ENCODE measurements at places on chromosomes 3 and 15.

- no peak for DNase-seq
Measured at GRCh38 chr15:26628879-26629529, 143.9 kb downstream of the GABRB3 start.

DNA sequence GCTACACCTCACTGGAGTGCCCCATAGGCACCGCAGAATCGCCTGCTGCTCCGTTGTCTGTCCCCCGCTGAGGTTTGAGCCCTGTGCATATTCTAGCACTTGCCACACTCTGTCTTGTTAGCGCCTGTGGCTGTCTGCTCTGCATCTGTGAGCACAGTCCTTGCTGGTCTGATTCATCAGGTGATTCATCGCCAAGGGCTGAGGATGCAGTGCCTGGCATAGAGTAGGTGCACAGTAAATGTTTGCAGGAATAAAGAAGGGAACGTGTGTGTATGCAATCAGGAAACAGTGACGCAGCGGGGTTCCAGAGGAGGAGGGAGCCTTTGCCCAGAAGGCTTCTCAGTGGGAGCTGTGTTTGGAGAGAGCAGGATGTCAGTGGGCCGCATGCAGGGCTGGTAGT is 124.0 kb upstream of the PLXNA1 start:
- DNase-seq = no peak

GRCh38 chr3:165283328-165283727 is 87.1 kb upstream of the SLITRK3 start:
- no peak for DNase-seq

- no peak for DNase-seq
Measured at GRCh38 chr3:49883998-49884397, 14.3 kb upstream of the CAMKV start.

GRCh38 chr3:73709712-73710111 is 85.0 kb upstream of the PDZRN3 start:
- no peak for DNase-seq

DNA sequence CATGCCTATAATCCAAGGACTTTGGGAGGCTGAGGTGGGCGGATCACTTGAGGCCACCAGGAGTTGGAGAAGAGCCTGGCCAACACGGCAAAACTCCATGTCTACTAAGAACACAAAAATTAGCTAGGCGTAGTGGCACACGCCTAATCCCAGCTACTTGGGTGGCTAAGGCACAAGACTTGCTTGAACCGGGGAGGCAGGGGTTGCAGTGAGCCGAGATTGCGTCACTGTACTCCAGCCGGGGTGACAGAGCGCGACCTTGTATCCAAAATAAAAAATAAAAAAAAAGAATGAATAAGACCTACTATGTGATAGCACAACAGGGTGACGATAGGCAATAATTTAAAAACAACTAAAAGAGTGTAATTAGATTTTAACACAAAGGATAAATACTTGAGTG is 3.5 kb downstream of the XRN1 start:
- DNase-seq = no peak

GRCh38 chr3:128805772-128806171 is 73.6 kb upstream of the ACAD9 start:
- DNase-seq = no peak

DNA sequence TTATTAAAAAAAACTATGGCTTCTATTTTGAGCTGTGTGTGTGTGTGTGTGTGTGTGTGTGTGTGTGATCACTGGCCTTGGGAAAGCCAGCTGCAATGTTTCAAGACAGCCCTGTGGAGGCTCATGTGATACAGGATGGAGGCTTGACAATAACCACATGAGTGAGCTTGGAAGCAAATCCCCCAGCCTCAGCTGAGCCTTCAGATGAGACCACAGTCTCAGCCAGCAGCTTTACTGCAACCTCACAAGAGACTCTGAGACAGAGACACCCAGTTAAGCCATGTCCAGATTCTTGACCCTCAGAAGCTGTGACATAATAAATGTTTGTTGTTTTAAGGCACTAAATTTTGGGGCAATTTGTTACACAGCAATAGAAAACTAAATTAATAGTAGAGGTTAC is 52.5 kb downstream of the GRK7 start:
- DNase-seq = no peak

DNA sequence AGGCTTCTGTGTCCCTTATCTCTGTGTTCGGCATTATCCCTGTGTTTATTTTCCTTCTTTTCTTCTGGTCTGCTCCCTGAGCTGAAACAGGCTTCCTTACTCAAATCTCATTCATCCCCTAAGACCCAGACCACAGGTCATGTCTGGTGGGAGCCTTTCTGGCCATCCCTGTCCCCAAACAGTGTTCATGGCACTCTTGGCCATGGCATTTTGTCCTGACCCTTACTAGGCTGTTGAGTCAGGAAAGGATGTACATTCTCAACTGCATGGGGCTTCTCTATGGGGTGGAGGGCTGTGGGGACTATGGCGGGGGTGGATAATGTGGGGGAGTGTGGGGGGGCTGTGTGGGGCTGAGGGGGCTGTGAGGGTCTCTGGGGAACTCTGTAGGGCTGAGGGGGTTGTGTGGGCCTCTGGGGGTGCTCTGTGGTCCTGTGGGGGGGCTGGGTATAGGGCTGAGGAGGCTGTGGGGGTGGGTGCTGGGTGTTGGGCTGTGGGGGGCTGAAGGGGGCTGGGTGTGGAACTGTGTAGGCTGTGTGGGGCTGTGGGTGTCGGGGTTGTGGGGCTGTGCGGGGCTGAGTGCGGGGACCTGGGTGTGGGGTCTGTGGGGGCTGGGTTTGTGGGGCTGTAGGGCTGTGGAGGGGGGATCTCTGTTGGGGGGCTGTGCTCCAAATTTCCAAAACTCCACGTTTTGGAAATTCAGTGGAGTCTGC is 64.3 kb downstream of the KLF13 start:
- no peak for DNase-seq

GRCh38 chr15:51853998-51854397 is 24.5 kb downstream of the TMOD3 start:
- no peak for DNase-seq

DNA sequence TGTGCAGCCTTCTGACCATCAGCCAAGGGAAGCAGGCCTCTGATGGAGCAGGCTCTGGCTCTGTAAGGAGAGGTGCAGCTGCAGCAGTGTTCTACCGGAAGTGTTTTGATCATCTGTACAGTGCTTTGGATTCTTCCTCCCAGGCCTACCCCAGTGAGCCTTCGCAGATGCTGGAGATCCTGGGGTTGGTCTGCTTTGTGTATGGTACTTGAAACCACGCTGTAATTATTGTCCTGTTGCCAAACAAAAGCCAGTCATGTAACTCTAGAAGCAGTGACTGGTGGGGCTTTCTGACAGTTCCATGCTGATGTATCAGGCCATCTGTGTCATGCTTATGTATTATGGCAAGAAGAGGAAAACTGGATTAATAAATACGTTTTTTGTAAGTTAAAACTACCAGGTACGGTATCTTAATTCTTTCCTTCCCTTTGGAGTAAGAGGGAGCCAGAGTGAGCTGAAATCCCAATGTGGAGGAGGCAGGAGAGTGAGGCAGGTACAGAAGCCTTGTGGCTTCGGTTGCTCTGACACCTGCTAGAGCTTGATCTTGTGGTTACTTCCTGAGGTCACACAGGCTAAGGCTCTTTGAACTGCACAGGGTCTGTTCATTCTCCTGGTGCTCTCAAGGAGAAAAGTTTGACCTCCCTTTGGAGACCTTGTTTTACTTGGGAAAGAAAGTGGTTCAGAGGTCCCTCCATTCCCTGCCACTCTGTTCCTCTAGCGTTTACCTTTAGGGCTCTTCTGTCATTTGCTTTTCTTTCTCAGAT is 3.7 kb downstream of the TMEM42 start:
- no peak for DNase-seq

GRCh38 chr15:59166166-59166565 is 40.5 kb upstream of the LDHAL6B start:
- DNase-seq = no peak

- no peak for DNase-seq
Measured at GRCh38 chr15:74656935-74657535, 38.8 kb downstream of the EDC3 start.

DNA sequence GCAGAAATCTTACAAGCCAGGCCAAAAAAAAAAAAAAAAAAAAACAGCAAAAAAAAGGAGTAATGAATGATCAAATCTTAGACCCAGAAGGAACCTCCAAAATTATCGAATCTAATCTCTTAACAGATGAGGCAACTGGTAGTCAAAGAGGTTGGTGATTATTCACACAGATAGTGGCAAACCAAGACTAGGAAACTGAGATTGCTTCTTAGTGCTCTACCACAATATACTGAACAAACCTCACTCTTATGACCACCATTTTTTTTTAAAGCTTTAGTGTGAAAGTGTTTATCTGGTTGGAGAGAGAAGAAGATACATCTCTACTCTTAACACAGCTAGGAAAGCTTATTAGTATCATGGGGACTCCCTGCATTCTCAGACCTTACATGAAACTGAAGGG is 17.3 kb downstream of the ATOSA start:
- no peak for DNase-seq

- DNase-seq = no peak
Measured at GRCh38 chr15:32122013-32122412, 91.7 kb downstream of the CHRNA7 start.

DNA sequence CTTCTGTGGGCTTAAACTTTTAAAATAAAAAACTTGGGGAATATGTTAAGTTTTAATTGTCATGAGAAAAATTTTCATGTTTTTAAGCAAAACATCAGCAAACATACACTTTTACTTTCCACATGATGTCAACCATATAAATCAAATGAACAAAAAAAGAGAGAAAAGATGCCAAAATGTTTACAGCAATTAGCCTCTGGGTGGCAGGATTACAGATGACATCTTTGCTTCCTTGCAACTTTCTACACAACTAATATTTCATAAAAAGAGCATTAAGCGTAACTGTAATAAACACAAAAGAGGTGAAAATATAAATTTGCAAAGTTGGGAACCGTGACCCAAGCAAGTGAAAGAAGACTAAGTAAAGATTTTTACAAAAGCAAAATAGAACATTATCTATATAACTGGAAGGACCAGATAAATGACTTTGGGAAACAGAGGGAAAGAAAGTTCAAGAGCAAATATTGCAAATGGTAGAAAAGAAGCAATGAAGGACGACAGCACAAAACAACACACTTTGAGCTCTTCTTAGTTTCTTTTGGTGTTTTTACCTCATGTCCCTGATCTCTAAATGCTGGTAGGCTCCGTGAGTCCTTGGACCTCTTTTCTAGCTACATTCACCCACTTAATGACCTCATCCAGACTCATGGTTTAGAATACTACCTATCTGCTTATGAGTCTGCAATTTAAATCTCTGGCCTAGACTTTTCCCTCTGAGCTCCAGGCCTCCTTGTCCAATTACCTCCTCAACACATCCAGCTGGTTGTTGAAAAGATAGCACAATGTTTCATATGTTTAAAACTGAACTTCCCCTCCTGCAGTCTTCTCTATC is 9.4 kb downstream of the TP53BP1 start:
- DNase-seq = no peak

- no peak for DNase-seq
Measured at GRCh38 chr3:141280086-141280485, 48.5 kb downstream of the PXYLP1 start.

DNA sequence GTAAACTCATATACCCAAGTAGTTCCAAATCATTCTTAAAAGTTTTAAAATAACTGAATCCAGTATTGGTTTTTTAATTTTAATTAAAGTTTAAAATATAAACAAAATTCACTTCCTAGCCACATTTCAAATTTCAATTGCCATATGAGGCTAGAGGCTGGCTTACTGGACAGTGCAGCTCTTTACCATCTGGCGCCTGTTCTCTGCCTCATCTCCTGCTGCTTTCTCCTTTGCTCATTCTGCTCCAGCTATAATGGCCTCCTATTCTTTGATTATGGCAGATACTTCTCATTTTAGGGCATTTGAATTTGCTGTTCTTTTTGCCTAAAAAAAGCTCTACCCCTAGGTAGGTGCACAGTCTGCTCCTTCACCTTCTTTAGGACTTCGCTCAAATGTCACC is 19.1 kb downstream of the ARMC8 start:
- DNase-seq = no peak

GRCh38 chr3:94406595-94406994 is 343.7 kb downstream of the NSUN3 start:
- no peak for DNase-seq

GRCh38 chr3:99523431-99524127 is 114.8 kb upstream of the COL8A1 start:
- no peak for DNase-seq

Measured in stimulated activated CD4-positive, alpha-beta T cell treated with anti-CD3 and anti-CD28 coated beads, Interleukin-1b, Interleukin-23, amount 100 ng/mL, for 1 hour (primary cell).